Naive thymus-derived CD8-positive, alpha-beta T cell (primary cell): ENCODE measurements at places on chromosomes 2 and 18.

DNA sequence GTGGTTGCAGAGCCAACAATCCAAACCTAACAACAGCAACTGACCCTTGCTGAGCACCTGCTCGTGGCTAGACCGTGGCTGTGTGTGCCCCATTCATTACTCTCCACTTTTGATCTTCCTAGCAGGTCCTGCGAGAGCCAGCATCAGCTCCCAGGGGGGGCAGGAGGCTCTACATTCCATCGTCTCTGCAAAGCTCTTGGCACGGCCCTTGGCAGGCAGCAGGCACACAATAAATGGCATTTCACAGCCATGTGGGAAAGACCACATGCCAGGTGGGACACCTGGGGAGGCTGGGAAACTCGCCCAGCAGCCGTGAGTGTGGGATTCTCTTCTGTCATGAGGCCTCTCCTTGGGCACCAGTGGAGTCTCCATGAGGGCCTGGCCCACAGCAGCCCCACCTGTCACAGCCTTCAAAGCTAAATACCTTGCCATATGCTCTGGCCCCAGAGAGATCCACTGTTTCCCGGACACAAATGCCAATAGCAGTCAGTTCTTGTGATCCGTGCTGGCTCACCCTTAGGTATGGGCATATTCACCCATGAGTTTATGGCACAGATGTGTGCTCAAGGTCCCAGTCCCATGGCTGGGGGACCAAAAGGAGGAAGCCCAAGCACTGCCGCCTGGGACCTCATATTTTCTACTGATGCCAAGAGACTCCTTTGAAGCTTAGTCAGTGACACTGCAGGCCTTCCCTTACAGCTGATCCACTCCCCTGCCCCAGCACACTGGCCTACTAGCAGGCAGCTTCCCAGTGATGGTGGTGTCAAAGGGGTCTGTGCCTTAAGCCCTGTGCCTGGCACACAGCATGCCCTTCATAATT is 6.8 kb upstream of the TEX51 start:
- no peak for DNase-seq

- no peak for DNase-seq
Measured at GRCh38 chr2:12478151-12479064, 238.3 kb upstream of the TRIB2 start.

DNA sequence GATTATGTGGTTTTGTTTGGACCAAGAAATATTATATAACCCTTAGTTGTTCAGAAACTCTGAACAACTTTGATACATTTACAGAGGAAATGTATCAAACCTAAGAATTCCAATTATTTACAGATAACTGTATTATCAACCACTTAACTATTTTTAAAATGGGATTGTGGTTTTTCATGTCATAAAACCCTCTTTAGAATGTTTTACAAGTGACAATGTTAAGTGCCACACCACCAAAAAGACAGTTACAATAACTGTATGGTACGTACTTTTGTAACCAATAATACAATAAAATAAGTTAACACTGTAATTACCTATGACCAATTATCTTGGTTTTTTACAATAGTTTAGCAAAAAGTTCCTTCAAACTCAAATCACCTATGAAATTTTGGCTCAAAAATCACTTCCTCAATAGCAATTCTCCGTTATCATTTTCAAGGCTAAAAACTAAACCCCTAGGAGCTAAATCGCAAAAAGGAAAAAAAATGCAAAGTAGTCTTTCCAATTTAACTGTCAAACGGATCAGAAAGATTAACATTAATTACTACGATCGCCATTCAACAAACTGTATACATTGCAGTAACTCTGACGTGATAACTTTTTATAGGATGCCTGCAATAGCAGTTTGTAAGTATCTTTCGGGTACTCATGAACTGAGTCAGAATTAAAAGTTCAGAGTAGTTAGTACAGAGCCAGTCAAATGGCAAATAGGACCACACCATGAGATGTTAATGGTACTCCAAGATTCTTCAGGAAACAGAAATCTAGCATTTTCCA is 1.5 kb downstream of the ROCK1 start:
- DNase-seq: no peak

GRCh38 chr2:179626261-179626660 is 235.2 kb downstream of the ZNF385B start:
- no peak for DNase-seq

DNA sequence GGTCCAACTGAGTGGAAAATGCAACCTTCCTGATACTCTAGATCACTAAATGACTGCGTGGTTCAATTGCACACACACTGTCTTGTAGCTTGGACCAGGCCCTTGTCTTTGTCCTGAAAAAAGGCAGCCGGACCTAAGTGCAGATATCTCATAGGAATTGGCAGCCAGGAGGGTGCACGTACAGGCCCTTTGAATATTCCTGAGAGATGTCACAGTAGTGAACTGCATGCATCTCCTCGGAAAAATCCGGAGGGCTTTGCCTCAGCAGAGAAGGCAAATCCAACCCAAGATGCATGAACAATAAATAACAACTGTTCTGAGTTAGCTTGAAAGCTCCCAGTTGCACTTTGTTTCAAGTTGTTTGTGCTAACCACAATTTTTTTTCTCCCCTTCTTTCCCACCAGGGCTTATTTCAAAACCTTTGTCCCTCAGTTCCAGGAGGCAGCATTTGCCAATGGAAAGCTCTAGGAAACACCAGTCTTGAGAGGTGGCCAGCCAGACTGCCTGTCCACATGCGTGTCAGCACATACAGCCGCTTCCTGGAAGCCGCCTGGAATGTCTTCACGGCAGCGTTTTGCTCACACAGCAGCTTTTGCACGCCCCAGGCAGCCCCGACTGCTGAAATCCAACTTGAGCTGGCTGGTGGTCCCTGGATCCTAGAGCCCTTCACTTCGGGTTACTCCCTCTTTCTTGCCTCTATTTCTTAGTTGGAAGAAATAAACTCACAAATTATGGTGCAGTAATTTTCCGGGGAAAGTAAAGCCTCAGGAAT is 54.4 kb upstream of the FOSL2 start:
- DNase-seq: no peak

- DNase-seq: no peak
Measured at GRCh38 chr18:70523035-70523791, 234.4 kb downstream of the SOCS6 start.

- DNase-seq: no peak
Measured at GRCh38 chr2:20723543-20723942, 56.6 kb downstream of the GDF7 start.

- no peak for DNase-seq
Measured at GRCh38 chr18:54109131-54109683, 115.3 kb downstream of the MBD2 start.

- no peak for DNase-seq
Measured at GRCh38 chr2:167423731-167424130, 535.5 kb downstream of the XIRP2 start.

DNA sequence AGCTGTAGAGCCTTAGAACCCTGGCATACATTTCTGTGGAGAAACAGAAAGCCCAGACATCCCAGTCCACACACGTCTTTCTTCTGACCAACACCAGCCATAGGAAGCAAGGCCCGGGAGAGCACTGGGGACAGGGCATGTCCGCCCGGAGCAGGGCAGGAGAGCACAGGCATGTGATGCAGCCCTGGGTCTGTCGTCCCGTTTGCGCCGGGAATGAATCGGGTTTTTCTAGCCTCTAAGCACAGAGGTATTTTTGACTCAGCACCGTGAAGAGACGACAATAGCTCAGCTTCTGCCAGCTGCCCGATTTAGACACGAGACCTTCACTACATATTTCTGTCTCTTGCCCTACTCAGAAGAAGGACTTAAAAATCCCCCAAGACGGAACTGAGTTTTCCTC is 7.3 kb upstream of the AMMECR1L start:
- no peak for DNase-seq

GRCh38 chr2:224847961-224848850 is 132.0 kb upstream of the CCDC195 start:
- DNase-seq: no peak

DNA sequence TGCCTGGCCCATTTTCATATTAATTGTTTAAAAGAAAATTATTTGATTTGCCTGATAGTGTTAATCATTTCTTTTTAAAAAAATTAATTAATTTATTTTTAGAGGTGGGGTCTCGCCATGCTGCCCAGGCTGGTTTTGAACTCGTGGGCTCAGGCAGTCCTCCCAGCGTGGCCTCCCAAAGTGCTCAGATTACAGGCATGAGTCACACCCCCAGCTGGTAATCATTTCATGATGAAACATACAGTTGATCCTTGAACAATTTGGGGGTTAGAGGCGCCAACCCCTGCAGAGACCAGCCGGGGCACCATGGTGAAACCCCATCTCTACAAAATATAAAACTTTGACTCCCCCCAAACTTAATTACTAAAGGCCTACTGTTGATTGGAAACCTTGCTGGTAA is 7.9 kb downstream of the GPN1 start:
- DNase-seq: no peak

DNA sequence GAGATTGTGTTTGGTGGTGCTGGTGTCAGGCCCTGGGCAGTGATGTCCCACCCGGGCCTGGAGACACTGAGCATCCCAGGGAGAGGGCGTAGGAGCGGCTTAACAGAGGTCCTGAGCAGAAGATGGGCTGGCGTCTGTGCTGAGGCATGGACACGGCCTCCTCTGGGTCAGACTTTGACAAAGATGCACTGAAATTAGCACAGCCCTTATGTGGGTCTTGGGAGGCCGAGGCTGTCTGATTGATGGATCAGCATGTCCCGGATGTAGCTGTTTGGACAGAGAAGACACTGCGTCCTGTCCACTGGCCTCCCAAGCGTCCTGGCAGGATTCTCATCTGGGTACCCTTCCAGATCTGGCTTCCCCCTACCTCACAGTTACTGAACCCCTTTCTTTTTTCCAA is 159.4 kb downstream of the ANKRD30B start:
- DNase-seq: no peak

DNA sequence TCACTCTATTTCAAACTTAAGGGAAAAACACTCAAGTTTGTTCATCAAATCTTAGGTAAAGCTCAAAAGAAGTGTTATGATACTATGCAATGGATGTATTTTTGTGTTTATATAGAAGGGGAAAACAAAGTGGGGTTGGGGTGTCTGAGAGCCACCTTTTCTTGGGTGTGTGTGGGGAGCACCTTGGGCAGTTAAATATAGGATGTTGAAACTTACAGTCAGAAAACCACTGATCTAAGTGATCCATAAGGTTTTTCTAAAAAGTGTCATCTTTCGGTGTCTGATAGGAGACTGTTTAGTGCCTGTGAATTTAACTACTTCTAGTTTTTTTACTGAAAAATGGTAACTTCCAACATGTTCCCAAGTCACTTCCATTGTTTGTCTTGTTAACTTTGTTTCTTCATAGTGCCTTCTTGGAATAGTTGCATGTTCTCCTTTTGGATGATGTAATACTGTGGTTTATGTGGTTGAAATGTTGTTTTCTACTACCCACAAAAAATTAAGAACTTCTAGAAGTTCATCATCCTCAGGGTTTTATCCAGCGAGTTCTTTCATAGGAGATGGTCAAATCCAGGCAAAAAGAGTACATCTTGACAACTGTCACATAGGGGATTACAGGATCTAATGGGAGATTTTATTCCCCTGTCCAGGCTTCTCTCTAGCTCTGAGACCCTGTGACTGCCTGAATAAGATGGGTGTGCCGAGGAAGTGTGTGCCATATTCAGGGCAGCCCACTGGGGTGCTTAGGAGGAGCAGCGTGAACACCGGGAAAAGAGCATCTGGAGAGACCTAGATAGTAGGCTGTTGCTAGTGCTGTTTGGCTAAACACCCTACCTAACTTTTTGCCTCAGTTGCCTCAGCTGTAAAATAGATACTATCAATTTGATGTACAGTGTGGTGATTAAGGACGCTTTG is 46.2 kb downstream of the CAB39 start:
- no peak for DNase-seq

GRCh38 chr2:154554046-154554445 is 144.4 kb upstream of the KCNJ3 start:
- DNase-seq: no peak

- DNase-seq: no peak
Measured at GRCh38 chr18:30991397-30991796, 51.1 kb downstream of the DSC3 start.

- DNase-seq: peak; percentile 36
Measured at GRCh38 chr18:3511980-3512379, 62.0 kb downstream of the TGIF1 start.

GRCh38 chr2:80889009-80889408 is 584.5 kb upstream of the LRRTM1 start:
- no peak for DNase-seq

DNA sequence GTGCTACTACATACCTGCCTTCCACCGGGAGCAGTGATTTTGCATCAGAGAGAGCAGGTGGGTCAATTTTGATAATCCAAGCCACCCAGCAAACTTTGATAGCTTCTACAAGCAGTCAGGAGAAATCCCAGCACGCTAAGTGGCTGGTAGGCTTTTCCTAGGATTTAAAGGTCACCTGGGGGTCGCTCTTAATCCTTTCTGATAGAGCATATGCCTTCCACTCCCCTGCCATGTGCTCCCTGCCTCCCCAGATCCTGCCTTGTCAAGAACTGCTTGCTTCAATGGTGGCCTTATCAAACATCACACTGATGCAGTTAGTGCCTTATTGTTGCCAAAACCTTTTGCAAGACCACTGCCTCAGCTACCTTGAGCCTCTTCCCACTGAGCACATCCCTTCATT is 462.3 kb upstream of the MEX3C start:
- no peak for DNase-seq

DNA sequence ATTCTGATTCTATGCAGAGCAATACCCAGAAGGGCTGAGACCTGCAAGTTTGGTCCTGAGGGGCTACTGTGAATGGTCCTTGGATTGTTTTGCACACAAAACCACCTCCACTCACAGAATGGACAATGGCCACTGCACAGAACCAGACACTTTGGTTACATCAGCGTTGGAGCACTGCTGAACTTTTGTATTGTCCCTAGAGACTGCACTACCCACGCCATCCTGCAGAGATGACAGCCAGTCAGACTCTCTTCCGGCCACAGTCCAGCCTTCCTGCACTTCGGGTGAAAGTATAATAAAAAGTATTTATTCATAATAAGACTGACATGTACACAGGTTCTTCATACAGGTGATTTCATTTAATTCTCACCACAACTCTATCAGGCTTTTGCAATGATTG is 35.7 kb downstream of the CELF4 start:
- DNase-seq: no peak

GRCh38 chr2:197453914-197454398 is 604 bp downstream of the COQ10B start:
- DNase-seq: no peak

DNA sequence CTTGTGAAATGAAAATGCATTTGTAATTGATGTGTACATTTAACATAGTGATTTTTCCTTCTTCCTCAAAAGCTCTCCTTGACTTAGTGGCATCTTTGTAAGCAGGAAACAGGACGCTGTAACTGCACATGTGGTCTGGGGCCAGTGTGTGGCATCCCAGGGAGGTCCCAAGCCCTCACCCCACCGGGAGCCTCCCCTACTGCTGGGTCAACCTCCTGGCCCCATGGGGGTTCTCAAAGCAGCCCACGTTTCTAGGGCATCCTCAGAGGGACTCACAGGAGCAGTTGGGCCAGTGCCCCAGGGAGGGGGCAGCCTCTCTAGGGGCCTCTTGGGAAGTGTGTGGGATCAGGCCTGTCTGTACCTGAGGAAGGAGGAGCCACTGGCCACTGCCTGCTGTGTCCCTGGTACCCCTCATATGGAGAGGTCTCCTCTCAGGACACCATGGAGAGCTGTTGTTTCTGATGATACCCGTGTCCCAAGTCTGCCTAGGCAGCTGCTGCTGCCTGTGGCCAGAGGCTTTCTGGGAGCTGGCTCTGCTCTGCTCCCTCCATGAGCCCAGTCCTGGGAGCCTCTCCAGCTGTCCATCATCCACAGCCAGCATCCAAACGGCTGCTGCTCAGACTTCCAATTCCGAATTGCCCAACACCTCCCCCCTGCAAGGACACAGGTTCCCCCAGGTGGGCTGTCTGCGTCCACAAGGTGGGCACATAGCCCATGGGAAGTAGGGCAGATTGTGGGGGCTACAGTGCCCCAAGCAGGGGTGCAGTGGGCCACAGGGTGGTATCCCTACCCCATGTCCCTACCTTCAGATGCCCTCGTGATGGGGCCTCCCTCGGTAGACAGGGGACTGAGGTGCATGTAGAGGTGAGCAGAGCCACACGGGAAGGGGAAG is 13.4 kb downstream of the ARHGEF4 start:
- DNase-seq: no peak
